ENCODE measurements at places on chromosomes 1 and 21. TPM values are rescaled to one million over a fixed set of nuclear protein-coding genes. Genes with fewer than 3 reads are reported as not detected.

RBM11 gene
- polyA plus RNA-seq, result 5.5 TPM

DNA sequence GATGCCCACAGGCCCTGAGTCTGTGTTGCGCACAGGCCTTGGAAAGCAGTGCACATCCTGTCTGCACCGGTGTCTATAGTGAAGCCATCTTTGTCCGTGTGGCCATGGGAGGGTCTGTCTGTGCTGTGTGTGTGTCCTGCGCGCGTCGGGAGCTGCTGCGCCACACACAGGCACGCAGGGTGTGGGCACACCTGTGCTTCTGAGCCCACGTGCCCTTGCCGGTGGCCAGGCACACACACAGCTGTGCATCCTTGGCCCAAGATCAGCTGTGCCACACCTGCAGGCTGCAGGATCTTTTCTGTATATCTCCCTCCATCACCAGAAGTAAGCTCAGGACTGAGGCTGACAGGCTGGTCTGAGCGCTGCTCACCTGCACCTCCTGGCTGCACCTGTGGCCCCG lies 3.2 kb upstream of the SAMD11 start:
- DNase-seq, result no peak

DNA sequence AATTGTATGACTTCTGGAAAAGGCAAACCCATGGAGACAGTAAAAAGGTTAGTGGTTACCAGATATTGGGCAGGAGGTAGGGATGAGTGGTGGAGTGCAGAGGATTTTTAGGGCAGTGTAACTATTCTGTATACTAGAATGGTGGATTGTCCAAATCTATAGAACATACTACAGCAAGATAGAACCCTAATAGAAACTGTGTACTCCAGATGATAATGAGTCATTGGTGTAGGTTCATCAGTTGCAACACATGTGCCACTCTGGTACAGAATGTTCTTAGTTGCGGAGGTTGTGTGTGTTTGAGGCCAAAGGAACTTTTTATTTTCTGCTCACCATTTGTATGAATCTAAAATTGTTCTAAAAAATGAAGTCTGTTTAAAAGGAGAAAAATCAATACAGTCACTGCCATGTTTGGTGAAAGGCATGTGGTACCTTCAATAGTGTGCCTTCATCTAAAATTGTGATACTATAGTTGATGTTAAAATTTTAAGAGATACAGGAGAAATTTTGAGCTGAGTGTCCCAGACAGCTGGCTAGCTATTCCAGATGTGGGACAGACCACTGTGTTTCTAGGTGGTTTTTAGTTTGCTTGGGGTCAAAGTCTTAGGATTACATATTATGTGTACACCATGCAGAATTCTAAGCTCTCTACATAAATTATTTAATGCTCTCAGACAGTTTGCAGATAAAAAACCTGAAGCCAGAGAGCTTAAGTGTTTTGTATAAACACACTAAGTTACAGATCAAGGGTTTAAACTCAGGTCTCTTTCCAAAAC lies 150.5 kb downstream of the RPS6KC1 start:
- no peak for DNase-seq

DNA sequence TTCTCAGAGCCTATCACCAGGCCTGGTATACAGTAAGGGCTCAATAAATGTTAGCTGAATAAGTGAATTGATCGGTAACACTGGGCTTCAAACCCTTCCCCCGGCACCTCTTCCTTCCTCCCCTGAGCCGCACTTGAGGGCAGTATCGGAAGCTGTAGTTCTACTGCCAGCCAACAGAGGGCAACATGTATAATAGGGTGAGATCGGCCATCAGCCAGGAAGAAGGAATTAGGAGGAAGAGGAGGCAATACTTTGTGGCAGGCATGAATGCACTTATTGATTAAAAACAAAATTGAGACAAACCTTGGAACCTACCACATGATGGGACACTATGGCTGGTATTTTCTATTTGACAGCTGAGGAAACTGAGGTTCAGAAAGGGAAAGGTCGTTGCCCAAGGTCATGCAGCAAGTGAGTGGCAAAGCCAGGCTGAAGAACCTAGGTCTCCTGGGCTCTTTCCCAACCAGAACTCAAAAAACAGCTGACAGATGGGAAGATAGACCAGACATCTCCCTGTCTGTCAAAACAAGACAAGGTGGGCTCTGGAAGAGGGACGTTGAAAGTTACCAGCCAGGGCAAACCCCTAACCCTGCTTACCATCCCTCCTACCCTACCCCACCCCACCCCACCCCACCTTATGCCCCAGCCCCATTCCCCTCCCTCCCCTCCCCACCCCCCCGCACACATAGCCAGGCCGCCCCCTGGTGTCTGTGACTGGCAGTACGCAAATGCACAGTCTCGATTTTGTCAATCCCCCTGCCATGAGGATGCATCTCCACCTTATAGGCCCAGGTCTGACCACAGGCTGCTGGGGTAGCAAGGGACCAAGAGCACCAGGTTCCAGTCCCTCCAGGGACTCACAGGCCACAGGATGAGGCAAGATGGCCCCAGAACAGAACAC lies 107.3 kb upstream of the RUNX3 start:
- no peak for DNase-seq

RNF223 gene
- polyA plus RNA-seq, result not detected

GRCh38 chr1:206495493-206496046 lies 11.8 kb upstream of the RASSF5 start:
- no peak for DNase-seq

GRCh38 chr1:209931141-209931540 lies 6.9 kb upstream of the SYT14 start:
- DNase-seq, result no peak

ZSCAN20 gene
- 3.7 TPM for polyA plus RNA-seq

OR10X1 gene
- polyA plus RNA-seq, result not detected

- no peak for DNase-seq
These were observed 6.6 kb upstream of the IFFO2 start for GRCh38 chr1:18962855-18963737.

GRCh38 chr1:27872802-27873551 lies 633 bp downstream of the THEMIS2 start:
- DNase-seq, result no peak

- DNase-seq, result no peak
These were observed 85.9 kb downstream of the CENPF start for GRCh38 chr1:214688891-214689290.

DNA sequence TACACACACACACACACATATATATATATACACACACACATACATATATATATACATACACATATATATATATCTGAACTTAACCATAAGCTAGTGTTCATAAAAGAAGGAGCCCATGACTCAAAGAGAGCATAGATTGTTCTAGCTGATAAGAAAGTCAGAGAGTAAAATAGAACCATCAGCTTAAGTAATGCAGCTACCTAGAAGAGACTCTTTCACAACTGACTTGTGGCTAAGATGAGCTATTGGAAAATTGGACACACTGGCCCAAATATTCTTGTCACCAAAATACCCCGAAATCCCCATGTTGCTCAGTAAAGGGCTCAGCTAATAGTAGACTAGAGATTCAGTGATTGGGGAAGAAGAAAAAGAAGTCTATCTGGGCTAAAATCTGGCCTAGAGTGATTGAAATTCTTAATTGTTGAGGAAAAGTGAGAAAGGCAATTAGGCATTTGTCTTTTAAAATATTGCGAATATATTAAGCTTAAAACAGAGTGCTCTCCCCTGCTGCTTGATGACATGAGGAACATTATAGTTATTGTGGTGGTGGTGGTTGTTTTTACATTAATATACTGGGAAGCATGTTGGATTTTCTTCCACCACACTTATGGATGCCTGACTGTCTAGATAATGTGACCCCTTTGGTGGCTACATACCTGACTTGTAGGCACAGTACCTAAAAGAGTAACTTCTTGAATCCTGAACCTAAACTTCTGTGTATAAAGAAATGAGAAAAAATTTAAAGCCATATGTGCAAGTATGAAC lies 6.3 kb downstream of the SLAMF1 start:
- DNase-seq, result no peak

GRCh38 chr1:207807326-207807689 lies 55.5 kb downstream of the CD46 start:
- no peak for DNase-seq

C1orf216 gene
- polyA plus RNA-seq, result 6.5 TPM

GRCh38 chr1:85606414-85606800 lies 25.8 kb downstream of the CCN1 start:
- no peak for DNase-seq

DNA sequence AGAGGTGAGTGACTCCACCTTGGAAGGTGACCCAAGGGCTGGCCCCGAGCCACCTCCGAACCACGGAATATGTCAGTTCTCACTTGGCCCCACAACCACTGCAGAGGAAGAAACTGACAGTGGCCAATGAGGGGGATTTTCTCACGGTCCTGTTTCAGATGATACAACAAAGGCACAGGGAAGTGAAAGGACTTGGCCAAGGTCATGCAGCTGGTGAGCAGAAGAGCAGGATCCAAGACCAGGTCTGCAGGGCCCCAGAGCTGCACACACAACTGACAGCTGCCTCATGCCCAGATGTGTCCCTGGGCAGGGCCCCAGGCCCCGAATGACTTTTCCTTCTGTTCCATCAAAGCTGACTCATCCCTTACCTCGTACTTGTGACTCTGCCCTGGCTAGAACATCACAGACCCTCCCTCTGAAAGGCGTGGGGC lies 25.8 kb upstream of the EVA1B start:
- no peak for DNase-seq

- no peak for DNase-seq
These were observed 8.6 kb downstream of the PRKACB start for GRCh38 chr1:84152649-84153056.

DCLRE1B gene
- polyA plus RNA-seq, result 3.6 TPM

DNA sequence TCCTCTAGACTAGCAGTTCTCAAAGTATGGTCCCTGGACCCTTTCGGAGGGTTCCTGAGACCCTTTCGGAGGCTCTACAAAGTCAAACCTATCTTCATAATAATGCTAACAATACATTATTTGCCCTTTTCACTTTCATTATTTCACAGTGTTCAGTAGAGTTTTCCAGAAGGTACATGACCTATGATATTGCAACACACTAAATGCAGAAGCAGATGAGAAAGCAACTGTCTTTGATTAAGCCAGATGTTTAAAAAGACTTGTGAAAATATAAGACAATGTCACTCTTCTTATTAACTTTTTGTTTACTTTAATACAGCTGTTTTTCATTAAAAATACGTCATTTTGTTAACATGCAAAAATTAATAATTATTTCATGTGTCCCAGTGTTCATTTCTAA lies 5.8 kb downstream of the KCNJ10 start:
- no peak for DNase-seq

GRCh38 chr21:38396325-38396724 lies 102.0 kb downstream of the ERG start:
- DNase-seq, result no peak

GRCh38 chr1:242002510-242002909 lies 3.6 kb upstream of the MAP1LC3C start:
- DNase-seq, result no peak

DNA sequence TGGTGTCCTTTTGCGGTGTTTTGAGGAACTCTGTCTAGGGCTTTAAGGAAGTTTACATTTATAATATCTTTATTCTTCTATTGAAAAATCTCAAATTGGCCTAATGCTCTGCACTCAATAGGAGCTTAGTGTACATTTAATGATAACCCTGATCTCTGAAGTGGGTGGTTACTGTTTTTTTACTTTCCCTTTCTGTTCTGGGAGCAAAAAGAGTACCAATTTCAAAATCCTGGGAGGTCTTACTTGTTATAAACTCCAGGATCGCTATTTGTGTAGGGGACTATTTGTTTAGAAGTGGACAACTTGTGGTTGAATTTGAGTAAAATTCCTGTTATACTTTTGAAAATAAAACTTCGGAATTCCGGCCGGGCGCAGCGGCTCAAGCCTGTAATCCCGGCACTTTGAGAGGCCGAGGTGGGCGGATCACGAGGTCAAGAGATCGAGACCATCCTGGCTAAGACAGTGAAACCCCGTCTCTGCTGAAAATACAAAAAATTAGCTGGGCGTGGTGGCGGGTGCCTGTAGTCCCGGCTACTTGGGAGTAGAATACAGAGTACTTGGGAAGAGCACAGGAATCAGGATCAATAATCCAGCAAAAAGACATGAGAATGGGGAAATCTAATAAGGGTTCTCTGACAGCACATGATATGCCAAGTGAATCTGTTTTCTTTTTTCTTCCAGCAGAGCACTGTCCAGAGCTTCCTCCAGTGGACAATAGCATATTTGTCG lies 1.1 kb downstream of the C4BPB start:
- no peak for DNase-seq

DNA sequence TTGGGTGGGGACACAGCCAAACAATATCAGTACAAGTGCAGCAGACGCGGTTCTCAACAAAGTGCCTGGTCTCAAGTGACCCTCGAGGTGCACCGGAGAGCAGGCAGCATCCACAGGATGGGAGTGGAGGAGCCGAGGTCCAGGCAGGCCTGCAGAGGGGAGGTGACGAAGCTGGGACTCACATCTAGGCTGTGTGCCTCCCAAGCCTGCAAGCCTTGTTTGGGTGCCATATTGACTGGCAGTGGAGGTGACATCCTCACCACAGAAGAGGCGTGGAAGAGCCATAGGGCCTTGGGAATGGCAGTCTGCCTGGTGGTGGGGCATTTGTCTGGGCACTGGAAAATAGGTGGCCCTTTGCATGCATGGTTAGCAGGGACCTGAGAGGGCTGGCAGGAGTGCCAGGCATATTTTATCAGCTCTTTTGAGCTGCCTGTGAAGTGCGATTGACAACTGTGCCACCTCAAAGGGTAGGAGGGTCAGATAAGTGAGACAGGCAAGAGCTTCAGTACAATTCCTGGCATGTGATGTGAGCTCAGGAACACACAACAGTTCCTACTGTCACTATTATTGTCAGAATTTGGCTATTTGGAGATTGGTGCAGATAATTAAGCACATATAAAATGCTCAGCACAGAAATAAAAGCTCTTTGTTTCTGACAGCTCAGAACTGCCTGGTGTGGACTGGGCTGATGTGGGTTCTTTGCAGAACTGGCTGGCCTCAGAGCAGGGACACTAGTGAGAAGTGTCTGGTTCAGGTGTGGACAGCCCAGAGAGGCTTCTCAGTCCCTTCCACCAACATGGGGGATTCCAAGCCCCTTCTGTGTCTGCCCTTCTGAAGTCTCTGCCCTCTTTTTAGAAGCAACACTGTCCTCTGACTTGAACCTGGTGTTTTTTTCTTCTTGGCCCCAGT lies 347.6 kb upstream of the AJAP1 start:
- DNase-seq, result no peak

SPATA46 gene
- not detected for polyA plus RNA-seq

GSTM1 gene
- 169 TPM for polyA plus RNA-seq

DNA sequence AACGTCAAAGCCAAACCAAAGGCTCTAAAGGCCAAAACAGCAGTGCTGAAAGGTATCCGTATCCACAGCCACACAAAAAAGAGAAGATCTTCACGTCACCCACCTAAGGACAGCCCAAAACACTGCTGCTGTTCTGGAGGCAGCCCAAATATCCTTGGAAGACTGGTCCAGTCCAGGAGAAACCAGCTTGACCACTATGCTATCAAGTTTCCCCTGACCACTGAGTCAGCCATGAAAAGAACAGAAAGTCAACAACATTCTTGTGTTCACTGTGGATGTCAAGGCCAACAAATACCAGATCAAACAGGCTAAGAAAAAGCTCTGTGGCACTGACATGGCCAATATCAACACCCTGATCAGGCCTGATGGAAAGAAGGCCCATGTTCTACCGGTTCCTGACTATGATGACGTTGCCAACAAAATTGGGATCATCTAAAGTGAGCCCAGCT lies 32.1 kb downstream of the ARID4B start:
- DNase-seq, result no peak

All from ovary (tissue), 10 donors.